ENCODE measurements at places on chromosomes 1 and 21.

DNA sequence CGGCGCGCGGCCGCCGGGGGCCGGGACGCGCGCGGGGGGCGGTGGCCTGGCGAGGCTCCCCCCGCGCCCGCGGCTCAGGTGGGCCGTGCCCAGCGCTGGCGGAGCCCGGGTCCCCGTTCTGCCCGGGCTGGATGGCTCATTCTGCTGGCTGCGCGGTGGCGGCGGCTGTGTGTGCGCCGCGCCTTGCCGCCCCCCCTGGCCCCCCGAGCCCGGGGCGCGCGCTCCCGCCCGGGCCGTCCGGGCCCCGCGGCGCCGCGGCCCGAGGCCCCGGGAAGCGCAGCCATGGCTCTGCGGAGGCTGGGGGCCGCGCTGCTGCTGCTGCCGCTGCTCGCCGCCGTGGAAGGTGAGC, at the start of gene EPHB2:
Gene EPHB2, plus strand, starts transcription at position 139 of the 349 bp plus-strand sequence. Its CDS starts 144 bp downstream, at position 283.
- DNase-seq, result no peak

GRCh38 chr1:166974647-166975345, 544 bp downstream of the ILDR2 start:
- DNase-seq, result no peak

GRCh38 chr1:226533220-226533619, 15.3 kb upstream of the STUM start:
- no peak for DNase-seq

GRCh38 chr1:179184403-179184802, 45.1 kb downstream of the ABL2 start:
- no peak for DNase-seq

DNA sequence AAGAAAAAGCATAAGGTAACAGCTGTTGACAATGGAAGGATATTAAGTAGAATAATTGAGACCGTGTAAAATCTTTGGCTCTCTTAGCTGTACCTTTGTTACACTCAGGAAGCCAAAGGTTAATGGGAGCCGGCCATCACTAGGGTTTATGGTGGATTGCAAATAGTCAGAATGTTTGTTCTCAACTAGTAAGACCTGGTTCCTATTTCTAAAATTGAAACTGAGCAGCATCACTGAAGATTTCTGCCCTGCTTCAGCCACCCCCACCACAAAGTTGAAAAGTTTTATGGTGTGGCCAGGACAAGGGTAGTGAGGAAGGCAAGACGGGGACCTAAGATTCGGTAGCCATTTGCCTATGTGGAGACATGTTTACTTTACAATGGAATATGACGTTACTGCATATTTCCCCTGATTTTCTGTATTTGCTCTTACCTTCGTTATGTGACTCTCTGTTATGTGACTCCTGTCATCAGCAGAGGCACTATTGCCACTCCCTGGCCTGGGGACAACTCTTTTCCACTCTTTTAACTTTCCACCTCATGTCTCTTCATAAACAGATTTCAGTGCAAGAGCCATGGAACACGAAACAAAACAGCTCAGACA, 41.4 kb upstream of the KIF1B start:
- DNase-seq, result no peak

GRCh38 chr1:220991506-220991905, 112.3 kb downstream of the HLX start:
- DNase-seq, result no peak

GRCh38 chr1:204846546-204846945, 24.1 kb upstream of the NFASC start:
- no peak for DNase-seq

- DNase-seq, result no peak
Measured at GRCh38 chr21:33289199-33289819, 23.1 kb downstream of the IL10RB start.

GRCh38 chr1:53348486-53349368, 20.9 kb upstream of the LRP8 start:
- DNase-seq, result no peak

DNA sequence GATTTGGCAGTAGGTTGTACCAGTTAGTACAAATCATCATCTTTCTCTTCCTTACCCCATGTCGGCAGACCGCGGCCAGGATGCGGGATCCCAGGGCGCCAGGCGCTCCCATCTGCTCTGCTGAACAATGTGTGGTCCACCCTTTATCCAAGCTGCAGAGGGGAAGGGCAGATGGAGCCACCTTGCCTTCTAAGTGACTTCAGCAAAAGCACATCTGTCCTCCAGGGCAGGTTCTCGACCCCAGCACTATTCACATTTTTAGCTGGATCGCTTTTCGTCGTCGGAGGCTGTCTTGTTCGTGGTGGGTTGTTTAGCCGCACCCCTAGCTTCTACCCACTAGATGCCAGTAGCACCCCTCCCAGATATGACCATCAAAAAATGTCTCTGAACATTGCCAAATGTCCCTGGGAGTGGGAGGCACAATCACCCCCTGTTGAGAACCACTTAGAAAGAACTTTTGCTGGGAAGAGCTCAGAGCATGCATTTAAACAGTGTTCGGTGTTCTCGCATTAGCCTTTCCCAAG, 58.1 kb upstream of the SIM2 start:
- no peak for DNase-seq

DNA sequence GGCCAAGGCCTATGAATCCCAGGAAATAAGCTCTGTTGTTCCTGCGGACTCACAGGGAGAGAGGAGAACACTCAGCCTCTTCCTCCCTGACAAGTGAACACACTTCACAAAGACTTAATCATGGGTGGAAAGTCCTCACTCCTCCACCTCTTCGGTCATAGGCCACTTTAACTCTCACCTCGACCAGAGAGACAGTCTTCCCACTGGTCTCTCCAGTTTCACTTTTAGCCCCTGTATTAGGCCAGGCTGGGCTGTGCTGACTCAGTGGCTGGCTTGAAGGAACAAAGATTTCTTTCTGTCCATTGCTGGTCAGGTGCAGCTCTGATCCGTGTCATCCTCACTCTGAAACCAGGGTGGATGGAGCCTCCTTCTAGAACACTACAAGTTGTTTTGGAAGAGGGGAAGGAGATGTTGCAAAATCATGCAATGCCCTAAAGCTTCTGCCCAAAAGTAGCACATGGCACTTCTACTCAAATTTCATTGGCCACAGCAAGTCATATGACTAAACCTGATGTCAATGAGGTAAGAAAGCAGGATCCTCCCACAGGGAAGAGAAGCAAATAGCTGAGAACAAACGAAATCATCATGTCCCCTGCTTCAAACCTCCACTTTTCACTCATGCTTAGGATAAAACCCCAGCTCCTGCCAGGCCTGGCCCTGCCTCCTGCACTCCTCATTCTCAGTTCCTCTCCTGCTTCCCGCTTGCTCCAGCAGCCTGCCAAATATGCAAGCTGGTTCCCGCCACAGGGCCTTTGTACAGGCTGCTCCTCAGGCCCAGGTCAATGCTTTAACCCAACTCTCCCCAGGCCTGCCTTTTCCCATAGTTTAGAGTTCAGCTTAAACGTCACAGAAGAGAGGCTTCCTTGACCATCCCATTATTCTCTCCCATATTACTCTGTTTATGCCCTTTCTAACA, 150.5 kb upstream of the RUNX3 start:
- DNase-seq, result no peak

- no peak for DNase-seq
Measured at GRCh38 chr21:14890141-14890540, 174.7 kb downstream of the NRIP1 start.

GRCh38 chr1:41442697-41443251, 41.7 kb downstream of the EDN2 start:
- DNase-seq, result no peak

GRCh38 chr1:237570530-237570929, 320.2 kb downstream of the ZP4 start:
- DNase-seq, result no peak

DNA sequence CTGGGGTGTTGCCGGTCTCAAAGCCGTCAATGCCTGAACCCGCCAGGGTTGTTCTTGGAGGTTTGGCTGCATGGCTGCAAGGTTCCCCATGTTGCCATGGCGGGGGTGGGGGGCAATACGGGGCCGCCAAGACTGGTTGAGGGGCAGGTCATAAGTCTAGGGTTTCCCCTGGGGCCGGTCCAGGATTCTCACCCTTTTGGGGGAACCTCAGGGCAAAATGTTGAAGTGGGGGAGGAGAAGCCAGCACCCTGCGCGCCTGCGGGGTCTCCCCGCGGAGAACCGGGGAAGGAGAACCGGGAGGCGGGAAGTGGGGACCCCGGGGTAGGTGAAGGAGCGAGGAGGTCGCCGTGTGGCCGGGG, 401 bp upstream of the ARHGEF10L start:
- DNase-seq, result no peak

- no peak for DNase-seq
Measured at GRCh38 chr1:15756143-15757015, 2.2 kb upstream of the FBLIM1 start.

DNA sequence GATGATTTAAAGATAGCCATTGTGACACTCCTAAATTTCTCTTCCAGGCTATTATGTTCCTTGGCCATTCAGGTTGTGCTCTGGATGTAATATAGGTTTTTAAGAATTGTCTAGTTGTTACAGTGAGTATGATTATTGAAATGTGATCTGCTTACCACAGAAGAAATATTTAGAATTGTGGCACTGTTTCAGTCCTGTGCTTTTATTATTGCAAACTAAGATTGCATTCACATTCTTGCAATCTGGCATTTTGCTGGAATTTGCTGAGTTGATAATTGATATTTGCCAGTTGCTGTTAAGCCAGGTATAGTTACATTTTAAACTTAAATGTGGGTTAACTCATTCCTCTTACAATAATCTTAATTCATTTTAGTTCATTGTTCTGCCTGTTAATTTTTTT, 22.3 kb downstream of the EXO1 start:
- no peak for DNase-seq

DNA sequence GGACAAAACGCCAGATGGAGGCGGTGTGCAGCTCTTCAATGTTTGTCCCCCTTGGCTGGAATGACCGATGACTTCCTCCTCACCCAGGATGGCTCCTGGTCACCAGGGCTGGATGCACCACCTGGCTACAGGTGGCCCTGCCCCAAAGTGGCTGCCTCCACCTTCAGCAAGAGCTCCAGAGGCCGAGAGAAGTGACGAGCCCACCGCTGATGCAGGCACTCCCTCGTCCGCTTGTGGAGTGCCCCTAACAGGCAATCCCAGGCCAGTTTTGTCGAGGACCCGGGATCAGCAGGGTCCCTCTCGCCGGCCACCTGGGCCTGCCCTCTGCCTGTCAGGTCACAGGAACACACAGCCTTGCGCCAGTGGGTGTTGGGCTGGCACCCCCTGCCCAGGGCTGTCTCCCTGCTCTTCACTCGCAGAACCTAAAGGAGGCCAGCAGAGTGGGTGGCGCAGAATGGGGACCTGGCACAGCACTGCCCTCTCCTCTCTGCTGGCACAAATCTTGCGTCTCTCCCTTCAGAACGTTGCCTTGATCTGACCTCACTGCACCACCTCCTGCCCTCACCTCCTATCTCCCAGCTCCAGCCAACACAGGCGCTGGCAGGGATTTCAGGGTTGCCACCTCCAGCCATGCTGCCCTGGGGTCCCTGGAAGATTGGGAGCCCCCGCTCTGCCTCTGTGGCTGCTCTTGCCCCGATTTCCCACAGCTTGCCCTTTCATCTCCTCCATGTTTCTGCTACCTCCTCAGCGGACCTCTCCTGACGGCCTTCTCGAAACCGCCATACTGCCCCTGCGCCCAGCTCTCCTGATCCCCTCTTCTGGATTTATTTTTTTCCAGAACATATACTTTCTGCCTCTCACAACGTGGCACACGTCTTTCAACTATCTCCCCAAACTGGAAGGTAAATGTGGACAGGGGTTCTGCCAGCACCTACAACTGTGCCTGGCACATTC, 38.6 kb downstream of the SLC45A1 start:
- no peak for DNase-seq

DNA sequence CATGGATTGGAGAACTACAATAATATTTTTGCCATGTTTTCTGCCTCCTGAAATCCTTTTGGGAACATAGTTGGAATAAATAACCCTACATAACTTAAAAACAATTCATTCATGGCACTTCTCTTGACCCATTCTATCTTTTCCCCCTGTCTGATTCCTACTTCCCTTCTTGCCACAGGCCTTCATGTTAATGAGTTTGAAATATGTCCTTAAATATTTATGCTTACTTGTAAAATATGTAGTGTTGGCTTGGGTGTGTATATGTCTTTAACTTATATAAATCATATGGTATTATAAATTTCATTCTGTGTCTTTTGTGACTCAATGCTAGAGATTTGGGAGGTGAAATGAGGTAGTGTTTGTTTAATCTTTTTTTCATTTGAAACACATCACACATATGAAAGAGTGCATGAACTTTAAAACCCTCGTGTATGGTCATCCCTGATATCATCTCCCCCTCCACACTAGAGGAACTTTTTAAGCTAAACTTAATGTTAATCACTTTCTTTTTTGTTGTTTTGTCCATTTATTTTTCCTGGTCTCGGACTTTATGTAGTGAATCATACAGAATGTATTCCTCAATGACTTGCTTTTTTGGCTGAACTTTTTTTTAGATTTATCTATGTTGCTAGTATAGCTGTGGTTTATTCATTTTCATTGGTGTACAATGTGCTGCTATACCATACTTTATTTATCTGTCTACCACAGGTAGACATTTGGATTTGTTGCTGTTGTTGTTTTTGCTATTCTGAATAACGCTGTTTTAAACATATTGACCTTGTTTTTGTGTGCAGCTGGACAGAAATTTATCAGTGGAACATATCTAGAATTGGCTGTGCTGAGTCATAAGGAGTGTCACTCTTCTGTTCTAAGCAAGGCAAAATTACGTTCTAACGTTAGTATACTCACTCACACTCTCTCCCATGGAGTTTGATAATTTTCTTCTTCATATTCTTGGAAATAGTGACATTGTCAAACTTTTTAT, 441.6 kb downstream of the PLPP3 start:
- no peak for DNase-seq

- no peak for DNase-seq
Measured at GRCh38 chr1:27773826-27774445, 917 bp downstream of the STX12 start.

DNA sequence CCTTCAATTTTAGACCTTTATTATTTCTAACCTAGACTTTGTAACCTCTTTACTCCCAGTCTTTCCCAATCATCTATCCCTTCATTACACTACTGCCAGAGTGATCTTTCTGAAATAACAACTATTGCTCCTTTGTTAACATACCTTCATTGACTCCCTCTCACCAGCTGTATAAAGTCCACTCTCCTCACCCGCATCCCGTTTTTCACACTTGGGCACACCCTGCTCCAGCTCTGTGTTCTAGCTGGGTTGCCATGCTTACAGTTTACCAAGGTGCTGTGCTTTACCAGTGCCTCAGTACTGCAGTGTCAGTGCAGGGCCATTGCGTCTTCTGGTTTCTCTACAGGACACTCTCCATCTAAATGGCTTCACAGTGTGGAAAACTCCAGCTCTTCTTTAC, 148.2 kb downstream of the NFIA start:
- DNase-seq, result no peak

DNA sequence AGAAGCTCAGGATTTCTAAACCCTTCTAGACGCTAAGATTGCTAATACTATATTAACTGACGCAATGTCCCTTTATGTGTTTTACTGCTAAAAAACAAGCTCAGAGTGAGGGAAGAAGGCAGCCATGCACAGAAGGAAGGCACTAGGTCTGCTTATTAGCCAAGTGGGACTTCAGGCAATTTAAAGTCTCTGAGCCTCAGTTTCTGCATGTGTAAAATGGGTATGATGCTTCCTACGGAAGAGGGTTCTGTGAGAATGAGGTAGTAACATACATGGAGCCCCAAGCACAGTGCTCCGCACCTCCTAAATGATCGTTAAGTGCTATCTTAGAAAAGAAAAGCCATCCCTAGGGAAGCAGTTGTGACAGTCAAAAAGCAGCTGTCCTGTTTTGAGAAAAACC, 16.9 kb downstream of the MIS18A start:
- DNase-seq, result no peak

- no peak for DNase-seq
Measured at GRCh38 chr1:230992100-230992774, 13.3 kb downstream of the ARV1 start.

- no peak for DNase-seq
Measured at GRCh38 chr21:28447462-28447861, 545.2 kb downstream of the LTN1 start.

Data from stimulated activated naive B cell treated with anti-CD40 and anti-IgM and Interleukin-4, amounts not matched to agents 10 μg/mL and 1 μg/mL and 100 μg/mL, for 72 hours (primary cell).